M059J (cell line): ENCODE measurements at places on chromosomes 6 and 20. TPM values are rescaled to one million over a fixed set of nuclear protein-coding genes. Genes with fewer than 3 reads are reported as not detected.

DNA sequence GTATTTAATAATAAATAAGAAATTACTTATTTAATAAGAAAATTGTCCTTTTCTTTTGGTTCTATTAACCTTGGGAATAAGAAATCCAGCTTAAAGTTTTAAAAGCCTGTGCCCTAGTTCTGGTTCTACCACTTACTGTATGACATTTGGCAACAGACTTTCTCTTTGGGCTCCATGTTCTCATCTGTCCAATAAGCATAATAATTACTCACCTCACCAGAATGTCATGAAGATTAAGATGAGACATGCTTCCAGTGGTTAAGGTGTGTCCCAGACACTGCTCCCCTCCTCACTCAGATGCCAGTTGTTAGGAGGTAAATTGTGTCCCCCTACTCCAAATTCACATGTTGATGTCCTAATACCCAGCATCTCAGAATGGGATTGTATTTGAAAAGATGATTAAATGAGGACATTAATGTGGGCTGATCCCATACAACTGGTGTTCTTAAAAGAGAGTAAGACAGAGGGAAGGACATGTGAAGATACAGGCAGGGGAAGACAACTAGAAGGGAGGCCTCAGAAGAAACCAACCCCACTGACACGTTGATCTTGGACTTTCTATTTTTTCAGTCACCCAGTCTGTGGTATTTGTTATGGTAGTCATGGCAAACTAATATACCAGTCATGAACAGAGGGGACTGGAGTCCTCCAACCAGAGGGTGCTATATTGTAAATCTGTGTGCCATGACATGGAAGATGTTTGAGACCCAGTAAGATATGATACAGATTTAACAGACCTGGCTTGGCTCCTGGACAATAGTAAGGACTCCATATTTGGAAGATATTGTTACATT lies 6.4 kb upstream of the MICAL1 start:
- peak; percentile 48 for DNase-seq

GRCh38 chr6:147203311-147204059 lies 732 bp upstream of the STXBP5 start:
- peak; percentile 80 for DNase-seq

GRCh38 chr6:111625461-111626391 lies 20.0 kb upstream of the TRAF3IP2 start:
- DNase-seq, result peak; percentile 71

Gene TMEM244
- total RNA-seq, result not detected in 2 replicates

- no peak for DNase-seq
Measured at GRCh38 chr20:50533464-50533863, 23.3 kb downstream of the PTPN1 start.

Gene CRIP3
- total RNA-seq, result not detected in 2 replicates

- DNase-seq, result peak; percentile 9
Measured at GRCh38 chr6:83231146-83231545, 38.0 kb downstream of the RWDD2A start.

Gene HEY2
- total RNA-seq, result not detected in 2 replicates

GRCh38 chr20:22520381-22520780 lies 64.0 kb downstream of the FOXA2 start:
- DNase-seq, result no peak

GRCh38 chr20:62395311-62396242 lies 8.7 kb downstream of the RPS21 start:
- DNase-seq, result no peak

Gene ACTL10
- total RNA-seq, result not detected in 2 replicates

GRCh38 chr6:63099772-63100459 lies 111.4 kb upstream of the FKBP1C start:
- DNase-seq, result no peak

DNA sequence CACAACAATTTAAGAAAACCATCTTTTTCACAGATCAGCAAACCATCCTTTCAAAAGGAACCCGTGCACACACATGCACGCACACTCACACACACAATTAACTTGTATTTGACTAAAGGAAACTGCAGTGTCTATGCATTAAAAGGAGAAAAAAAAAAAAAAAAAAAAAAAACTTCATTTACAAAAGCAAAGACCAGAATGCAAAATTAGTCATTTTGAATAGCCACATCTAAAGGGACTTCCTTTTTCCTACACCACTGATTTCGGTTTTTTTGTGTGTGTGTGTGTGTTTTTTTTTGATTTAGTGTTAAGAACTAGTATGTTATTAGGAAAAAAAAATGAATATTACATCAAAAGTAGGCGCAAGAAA lies 6.3 kb downstream of the ZMYND8 start:
- DNase-seq, result no peak

- DNase-seq, result peak; percentile 27
Measured at GRCh38 chr6:135147637-135148592, 33.2 kb upstream of the MYB start.

Gene WFDC6
- total RNA-seq, result not detected in 2 replicates

Gene ZC2HC1B
- not detected in 2 replicates for total RNA-seq

Gene TNF
- 0.47 and 0.62 TPM in 2 replicates for total RNA-seq

- DNase-seq, result no peak
Measured at GRCh38 chr20:49868964-49869363, 46.4 kb downstream of the SPATA2 start.

- no peak for DNase-seq
Measured at GRCh38 chr20:6123649-6124014, 802 bp upstream of the FERMT1 start.

- DNase-seq, result no peak
Measured at GRCh38 chr20:48563191-48563870, 264.5 kb downstream of the PREX1 start.

Gene FAM162B
- not detected in 2 replicates for total RNA-seq

DNA sequence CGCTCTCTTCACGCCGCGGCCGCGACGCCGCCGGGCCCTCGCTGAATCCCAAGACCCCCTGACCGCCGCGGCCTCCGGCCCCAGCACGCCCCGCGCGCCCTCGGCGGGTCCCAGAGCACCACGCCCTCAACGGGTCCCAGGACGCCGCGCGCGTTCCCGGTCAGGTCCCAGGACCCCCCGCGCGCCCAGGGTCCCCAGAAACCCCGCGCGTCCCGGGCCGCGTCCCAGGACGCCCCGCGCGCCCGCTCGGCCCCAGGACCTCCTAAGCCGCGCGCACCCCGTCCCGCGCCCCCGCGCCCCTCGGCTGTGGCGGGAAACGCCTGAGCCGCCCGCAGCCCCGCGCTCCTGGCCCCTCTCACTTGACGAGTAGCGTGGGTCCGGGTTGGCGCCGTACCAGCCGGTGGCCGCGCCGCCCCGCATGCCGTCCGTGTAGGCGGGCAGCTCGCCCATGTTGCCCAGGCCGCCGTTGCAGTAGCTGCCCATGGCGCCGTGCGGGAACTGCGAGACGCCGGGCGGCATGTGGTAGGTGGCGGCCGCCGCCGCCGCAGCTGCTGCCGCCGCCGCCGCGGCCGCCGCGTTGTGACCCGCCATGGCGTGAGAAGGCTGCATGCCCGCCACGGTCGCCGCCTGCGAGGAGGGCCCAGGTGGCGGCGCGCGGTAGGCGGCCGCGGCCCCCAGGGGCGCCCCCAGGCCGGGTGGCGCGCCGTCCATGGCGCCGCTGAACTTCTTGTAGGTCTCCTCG lies 556 bp downstream of the NKX2-4 start:
- DNase-seq, result peak; percentile 39

Gene COL19A1
- total RNA-seq, result not detected in 2 replicates

DNA sequence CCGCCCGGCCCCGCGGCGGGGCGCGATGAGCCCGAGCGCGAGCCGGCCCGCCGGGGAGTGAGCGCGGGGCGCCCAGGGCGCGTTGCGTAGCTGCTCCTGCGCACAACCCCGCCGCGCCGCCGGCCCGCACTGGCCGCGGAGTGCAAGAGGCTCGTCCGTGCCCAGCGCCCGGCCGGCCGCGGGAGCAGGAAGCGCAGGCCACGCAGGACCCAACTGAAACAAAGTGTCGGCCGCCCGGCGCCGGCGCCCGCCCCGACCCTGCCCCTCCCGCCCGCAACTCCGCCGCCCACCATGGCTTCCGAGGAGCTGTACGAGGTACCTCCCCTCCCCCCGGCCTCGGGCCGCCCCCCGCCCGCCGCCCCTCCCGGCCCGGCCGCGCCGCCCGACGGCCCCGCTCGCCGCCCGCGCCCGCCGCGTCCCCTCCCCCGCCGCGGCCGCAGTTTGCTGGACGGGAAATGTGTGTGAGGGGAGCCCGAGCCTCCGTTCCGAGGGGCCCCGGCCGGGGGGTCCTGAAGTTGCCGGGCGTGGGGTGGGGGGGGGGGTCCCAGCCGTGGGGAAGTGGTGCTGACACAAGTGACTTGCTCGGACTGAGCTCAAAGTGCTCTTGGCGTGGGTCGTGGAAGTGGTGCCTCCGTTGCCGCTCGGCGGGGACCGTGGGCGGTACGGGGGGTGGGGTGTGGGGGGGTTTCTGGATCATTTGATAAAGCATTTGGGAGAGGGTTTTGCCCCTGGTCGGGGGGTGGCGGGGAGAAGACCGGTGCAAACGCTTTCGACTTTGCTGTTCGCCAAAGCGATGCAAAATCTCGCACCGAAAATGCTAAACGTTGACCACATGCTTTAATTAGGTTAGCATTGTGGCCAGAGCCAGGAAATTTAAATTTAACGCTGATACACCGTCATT lies 539 bp downstream of the CDYL start:
- DNase-seq, result peak; percentile 64

DNA sequence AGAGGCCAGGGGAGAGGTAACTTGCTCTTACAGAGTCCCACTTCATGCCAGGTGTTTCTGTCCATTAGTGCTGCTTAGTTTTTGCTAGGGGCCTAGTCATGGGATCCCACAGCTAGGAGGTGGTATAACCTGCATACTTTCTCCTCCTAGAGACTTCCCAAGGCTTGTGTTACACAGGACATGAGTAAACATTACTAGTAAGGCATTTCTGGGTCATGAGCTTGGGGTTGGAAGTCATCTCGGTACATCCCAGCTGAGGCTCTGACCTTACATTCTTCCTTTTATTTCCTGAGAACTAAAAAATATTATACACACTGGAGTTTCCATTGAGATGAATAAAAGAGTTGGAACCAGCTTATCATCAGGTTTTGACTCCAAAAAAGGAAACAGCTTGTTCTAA lies 20.9 kb upstream of the PNPLA1 start:
- DNase-seq, result peak; percentile 67

Gene GJA10
- total RNA-seq, result not detected in 2 replicates

Gene TRAPPC3L
- total RNA-seq, result 0.27 TPM in 1 of 2 replicates, not detected in the other

GRCh38 chr6:142444881-142445301 lies 143.1 kb downstream of the ADGRG6 start:
- peak; percentile 39 for DNase-seq

GRCh38 chr20:49534255-49534712 lies 33.7 kb downstream of the PTGIS start:
- peak; percentile 66 for DNase-seq
